ENCODE measurements at places on chromosomes 11 and 22. TPM values are rescaled to one million over a fixed set of nuclear protein-coding genes. Genes with fewer than 3 reads are reported as not detected.

- H3K27me3 ChIP-seq = no peaks in the 10 kb centered on the region
- H3K4me1 ChIP-seq = no peaks in the 10 kb centered on the region
- no peak overlapping the region for H3K27ac ChIP-seq
- H3K36me3 ChIP-seq = no peaks in the 10 kb centered on the region
Observed at GRCh38 chr11:45262900-45263299, 23.2 kb downstream of the SYT13 start.

DNA sequence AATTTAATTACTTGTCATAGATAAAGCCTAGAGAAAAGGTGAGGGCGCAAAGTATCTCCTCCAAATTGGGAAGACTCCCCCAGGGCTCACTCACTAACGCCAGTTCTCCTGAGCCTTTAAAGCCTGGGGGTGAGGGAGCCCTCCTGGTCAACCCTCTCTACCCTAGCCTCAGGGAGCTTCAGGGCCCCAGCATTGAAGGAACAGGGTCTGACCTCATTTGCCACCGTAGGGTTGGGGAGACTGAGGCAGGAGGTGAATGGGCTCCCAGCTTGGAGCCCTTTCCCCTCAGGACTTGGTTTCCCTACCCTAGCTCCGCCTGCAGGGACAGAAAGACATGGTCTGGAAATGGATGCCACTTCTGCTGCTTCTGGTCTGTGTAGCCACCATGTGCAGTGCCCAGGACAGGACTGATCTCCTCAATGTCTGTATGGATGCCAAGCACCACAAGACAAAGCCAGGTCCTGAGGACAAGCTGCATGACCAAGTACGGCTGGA, 1.7 kb downstream of the FOLR2 start:
- H3K27me3 ChIP-seq = peaks cover 3% of the 10 kb centered on the region
- H3K36me3 ChIP-seq = no peaks in the 10 kb centered on the region
- H3K4me1 ChIP-seq = peaks cover 11% of the 10 kb centered on the region
- no peak overlapping the region for H3K27ac ChIP-seq
- H3K4me3 ChIP-seq = no peak overlapping the region
- no peak for DNase-seq

- H3K4me1 ChIP-seq = no peaks in the 10 kb centered on the region
- no peak overlapping the region for H3K4me3 ChIP-seq
- no peaks in the 10 kb centered on the region for H3K27me3 ChIP-seq
- no peak overlapping the region for H3K27ac ChIP-seq
- H3K36me3 ChIP-seq = no peaks in the 10 kb centered on the region
- no peak for DNase-seq
Observed at GRCh38 chr22:47373648-47374272, 611.3 kb downstream of the TBC1D22A start.

FREY1 gene
- 1.4 TPM for total RNA-seq

TYMP gene
- 56.0 TPM for total RNA-seq

Measured in Panc1 (cell line).